T-helper 1 cell treated with Interleukin-12 subunit alpha and Interleukin-12 subunit beta and Interleukin-4 antibody, amounts not matched to agents 30 ng/mL and 1 ng/mL, for 36 hours (primary cell): ENCODE measurements at places on chromosomes 3 and 15. TPM values are rescaled to one million over a fixed set of nuclear protein-coding genes. Genes with fewer than 3 reads are reported as not detected.

HESX1 gene
- 0.22 TPM in 1 of 2 replicates, not detected in the other for total RNA-seq

DNAH12 gene
- total RNA-seq: 0.10 and 0.20 TPM in 2 replicates

PCOLCE2 gene
- total RNA-seq: 0.27 TPM in 1 of 2 replicates, not detected in the other

MYEF2 gene
- 26.7 and 28.2 TPM in 2 replicates for total RNA-seq

SLC12A1 gene
- total RNA-seq: not detected in 2 replicates

RBP2 gene
- not detected in 2 replicates for total RNA-seq
